ENCODE measurements at places on chromosomes 5 and 9.

DNA sequence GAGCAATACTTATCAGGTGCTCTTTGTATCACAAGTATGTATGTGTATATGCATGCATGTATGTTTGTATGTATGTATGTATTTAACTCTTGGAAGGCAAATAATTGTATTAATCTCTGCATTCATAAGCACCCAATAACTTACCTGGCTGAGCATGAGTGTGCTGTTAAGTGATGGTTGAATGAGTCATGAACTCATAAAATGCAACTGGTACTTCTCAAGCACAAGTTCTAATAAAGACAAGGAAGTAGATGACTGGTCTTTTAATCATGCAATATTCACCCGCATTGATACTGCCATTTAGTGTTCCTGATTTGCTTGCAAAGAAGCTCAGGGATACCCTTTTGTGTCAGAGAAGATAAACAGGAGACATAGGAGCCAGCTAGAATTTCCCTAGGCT is 204.9 kb upstream of the TRPM3 start:
- DNase-seq: no peak

- no peak for DNase-seq
Observed at GRCh38 chr5:38728029-38728428, 117.8 kb upstream of the OSMR start.

DNA sequence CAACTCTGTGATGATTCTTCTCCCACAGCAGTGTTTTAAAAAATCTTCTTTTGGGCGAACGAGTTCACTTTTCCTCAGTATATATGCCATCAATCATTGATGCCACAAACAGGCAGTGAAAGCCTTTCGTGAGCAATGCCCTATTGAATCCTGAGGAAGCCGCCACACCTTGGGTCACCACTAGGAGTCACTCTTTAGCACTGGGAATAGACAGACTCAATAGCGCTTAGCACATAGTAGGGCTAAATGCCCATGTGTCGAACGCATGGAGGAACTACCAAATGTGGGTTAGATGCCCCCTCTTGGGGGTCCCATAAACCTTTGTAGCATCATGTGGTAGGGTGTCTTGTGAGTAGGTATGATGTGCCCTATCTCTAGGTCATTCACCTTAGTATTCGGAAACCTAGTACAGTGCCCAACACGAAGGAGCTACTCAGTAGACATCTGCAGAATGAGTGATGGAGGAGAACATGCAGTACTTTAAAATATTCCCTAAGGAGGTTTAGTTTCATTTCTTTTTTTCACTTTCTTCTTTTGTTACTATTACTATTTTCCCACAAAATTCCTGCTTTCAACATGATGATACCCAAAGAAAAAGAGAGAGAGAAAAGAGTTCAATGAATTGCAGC is 603.7 kb downstream of the BNC2 start:
- DNase-seq: no peak

DNA sequence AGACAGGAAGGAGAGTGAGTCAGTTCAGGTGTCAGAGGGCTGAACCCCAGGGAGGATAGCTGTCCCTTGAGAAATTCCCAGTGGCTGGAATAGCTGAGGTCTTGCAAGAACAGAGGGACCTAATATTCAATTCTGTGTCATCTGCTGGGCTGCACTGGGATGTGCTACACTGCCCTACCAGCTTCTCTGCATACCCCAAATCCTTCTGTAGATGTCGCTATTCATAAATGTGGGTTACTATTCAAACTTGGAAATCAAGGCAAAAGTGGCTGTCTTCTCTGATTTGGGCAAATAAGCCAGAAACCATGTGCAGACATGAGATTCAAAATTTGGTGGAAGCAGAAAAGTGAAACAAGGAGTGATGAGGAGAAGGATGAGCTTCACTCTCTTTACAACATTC is 16.3 kb downstream of the TNFSF8 start:
- no peak for DNase-seq

- no peak for DNase-seq
Observed at GRCh38 chr5:98993512-98993911, 64.7 kb upstream of the CHD1 start.

DNA sequence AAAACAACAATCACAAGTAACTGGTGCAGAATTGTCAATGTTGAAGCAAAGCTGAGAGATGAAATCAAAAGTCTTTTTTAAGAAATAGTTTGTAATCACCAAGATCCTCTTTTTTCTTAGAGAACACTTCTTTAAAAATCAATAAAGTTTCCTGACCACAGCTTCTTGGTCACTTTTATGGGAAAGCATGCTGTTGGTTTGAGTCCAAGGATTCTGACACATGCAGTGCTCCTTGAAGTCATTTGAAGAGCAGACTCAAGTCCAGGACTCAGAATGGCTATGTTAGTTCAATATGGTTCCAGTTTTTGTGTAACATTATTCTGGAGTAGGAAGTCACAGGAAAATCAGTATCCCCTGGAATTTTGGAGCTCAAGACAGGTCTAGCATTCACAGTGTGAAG is 480.6 kb downstream of the NR2F1-AS1 start:
- no peak for DNase-seq

DNA sequence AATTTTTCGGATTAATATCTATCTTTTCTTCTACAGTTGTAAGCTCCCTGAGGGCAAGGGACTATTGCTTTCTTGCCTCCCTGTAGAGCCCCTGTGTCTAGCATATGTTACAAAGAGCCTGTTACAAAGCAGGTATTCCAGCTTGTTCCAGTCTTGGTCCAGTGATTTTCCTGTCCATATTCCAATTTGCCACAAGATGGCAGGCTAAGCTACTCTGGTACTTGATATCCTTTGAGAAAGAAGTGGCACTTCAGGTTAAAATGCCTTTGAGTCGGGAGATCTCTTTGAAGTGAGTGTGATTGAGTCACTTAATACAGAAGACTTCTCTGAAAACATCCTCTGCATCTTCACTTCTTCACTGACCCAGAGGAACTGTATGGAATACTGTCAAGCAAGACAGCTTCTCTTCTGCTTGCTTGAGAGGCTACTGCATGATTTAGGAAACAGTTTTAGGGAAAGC is 24.5 kb downstream of the CAVIN4 start:
- peak; percentile 70 for DNase-seq

DNA sequence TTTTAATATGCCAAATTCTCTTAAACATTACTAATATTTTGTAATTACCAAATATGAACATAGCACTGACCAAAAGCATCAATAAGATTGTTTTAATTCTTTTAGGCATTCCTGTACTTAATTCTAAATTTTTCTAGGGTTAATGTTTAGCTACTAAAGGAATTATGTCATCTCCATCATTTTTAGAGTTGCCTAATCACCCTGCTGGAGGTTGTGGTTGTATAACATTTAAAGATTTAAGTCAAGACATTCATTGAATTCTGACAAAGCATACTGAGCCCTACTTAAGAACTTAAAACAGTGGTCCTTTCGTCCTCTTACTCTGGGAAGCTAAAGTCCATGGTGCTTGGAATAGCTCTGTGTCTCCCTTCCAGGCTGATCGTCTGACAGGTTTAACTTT is 28.1 kb upstream of the DAB2 start:
- no peak for DNase-seq

- no peak for DNase-seq
Observed at GRCh38 chr5:169803077-169803981, 166.3 kb downstream of the DOCK2 start.

GRCh38 chr5:19408149-19408548 is 579.9 kb downstream of the CDH18 start:
- no peak for DNase-seq

DNA sequence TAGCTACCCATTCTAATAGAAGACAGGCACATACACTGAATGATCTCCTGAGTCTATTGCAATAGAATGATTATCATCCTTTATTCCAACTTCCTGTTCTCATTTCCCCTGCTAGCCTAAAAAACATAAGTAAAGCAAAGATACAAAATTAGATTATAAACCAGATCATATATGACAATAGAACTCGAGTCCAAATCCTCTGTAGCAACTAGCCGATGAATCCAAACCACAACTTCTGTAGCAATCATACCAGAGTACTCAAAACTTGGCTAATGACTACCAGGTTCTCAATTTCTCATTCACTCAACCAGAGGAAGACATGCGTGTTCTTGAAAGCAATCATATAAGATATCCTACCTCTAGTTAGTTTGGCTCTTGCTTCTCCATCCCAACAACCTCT is 622.1 kb downstream of the PSAT1 start:
- no peak for DNase-seq

GRCh38 chr9:69357030-69357775 is 32.2 kb downstream of the ENTREP1 start:
- DNase-seq: no peak

DNA sequence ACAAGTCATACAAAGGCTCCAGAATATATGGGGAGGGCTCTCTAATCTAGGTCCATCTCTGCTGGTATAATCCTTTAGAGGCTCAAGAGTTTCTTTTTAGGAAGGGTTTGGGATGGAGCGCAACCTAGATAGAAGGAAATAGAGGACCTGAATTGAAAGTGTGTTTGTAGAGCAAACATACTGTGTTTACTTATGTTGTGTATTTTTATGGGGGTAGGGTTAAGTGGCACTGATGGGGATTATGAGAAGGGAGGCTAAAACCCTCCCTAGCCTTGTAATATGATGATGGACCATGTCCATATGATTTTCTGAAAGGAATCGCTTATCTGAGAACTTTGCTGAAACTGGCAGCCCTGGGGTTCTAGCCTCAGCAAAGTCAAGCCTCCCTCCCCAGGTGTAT is 4.4 kb upstream of the ELL2 start:
- DNase-seq: no peak

DNA sequence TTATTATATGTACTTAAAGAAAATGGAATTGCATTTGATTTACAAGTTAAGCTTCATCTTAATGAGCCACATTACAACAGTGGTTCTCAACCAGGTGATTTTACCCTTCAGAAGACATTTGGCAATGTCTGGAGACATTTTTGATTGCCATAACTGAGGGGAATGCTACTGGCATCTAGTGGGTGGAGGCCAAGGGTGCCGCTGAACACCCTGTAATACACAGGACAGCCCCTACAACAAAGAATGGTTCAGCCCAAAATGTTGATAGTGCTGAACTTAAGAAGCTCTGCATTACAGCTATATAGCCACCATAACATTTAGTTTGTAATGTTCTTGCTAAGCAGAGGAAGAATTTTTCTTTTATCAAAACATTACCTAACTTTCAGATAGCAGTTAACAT is 103.1 kb downstream of the PAM start:
- DNase-seq: no peak

DNA sequence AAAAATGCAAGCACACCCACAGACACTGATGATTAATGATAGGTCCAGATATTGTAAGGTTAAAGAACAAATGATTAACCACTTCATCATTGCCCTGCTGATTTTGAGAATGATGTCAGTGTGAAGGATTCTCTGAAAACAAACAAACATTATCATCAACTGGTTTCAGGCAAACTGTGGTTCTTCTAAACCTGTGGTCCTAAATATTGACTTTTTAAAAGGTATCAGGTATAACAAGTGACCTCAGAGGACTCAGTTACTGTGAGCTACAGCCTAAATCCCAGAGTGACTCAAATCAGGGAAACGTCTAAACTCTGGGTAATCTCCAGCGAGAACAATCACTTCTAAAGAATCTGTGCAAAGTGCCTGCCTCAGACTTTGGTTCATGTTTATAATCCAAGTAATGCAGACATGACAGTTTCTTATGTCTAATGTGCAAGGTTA is 172.3 kb upstream of the CDH6 start:
- DNase-seq: no peak

DNA sequence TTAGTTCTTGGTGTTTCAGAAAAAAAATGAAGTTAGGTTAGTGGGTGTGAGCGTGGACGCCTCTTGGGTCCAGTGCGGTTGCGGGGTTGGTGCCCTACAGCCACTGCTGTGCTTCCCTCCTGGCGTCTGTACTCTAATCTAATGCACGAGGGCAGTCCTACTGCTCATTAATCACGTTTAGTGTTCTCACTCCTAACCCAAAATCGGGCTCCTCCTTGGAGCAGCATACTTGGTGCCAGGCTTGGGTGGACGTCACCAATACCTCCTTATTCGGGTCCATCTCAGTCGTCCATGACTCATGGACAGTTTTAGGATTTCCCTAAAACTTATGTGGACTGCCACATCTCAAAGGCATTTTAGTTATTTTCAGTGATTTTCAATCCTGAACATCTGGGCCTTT is 41.6 kb downstream of the TRIO start:
- no peak for DNase-seq

GRCh38 chr5:177339107-177339638 is 12.3 kb downstream of the LMAN2 start:
- DNase-seq: no peak

DNA sequence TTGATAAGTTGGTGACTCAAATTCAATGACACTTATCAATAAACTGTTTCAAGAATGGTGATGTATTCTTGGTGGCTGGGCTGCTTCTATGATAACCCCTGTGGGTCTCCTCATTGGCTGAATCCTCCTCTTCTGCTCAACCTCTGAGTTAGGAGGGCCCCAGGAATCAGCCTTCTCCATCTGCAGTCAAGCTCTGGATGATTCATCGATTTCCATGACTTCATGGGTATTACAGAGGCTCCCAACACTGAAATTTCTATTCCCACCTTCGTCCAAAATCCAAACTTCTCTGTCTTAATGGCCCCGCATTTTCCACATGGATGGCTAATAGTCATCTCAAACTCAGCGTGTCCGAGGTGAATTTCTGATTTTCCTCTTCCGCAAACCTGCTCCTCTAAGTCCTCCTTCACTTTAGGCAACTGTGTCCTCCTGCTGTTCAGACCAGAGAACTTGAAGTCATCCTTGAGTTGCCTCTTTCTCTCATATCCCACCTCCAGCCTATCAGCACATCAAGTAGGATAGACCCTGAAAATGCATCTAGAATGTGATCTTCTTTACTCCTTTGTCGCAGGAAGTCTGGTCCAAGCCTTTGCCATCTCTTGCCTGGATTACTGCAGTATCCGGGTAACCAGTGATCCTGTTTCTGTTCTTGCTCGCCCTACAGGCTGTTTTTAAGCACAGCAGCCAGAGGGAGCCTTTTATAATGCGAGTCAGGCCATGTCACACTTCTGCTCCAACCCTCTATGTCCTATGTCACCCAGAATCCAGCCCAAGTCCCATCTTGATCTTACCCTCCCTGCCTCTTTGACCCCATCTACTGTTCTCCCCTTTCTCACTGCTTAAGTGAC is 41.4 kb upstream of the IL7R start:
- DNase-seq: peak; percentile 73

GRCh38 chr5:61071526-61071925 is 90.7 kb downstream of the SMIM15 start:
- DNase-seq: no peak

DNA sequence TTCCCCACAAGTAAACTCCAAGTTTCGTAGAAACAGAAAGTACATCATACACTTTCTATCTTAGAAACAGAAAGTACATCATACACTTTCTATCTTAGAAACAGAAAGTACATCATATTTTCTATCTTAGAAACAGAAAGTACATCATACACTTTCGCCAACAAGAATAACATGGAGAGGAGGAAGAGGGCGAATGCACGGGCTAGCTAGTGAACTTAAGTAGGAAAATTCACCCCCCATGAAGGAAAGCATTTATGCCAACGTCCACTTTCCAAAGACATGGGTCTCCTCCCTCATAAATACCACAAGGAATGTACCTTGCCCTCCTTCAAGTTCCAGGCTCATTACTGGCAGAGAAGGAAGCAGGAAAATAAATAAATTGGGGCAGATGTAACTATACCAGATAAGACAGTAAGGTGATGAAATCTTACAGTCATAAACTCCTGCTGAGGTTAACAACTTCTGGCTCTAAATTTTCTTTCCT is 64.7 kb downstream of the FRMD3 start:
- no peak for DNase-seq

GRCh38 chr5:103373597-103374472 is 115.3 kb downstream of the MACIR start:
- DNase-seq: no peak

GRCh38 chr5:134345996-134346395 is 21.0 kb downstream of the CDKL3 start:
- no peak for DNase-seq

- no peak for DNase-seq
Observed at GRCh38 chr5:163565492-163565891, 60.1 kb downstream of the MAT2B start.
